ENCODE measurements at places on chromosomes 5 and 9. TPM values are rescaled to one million over a fixed set of nuclear protein-coding genes. Genes with fewer than 3 reads are reported as not detected.

Gene LEAP2
- 68.1 TPM for polyA plus RNA-seq

Gene LTC4S
- polyA plus RNA-seq = 3.3 TPM

Gene PCDHB16
- 0.31 TPM for polyA plus RNA-seq

Gene DDX46
- 11.2 TPM for polyA plus RNA-seq

Gene SPAG8
- 0.14 TPM for polyA plus RNA-seq

Gene FLT4
- 2.0 TPM for polyA plus RNA-seq

Gene DIRAS2
- polyA plus RNA-seq = 0.53 TPM

Gene ZDHHC21
- 2.1 TPM for polyA plus RNA-seq

Gene WDR38
- polyA plus RNA-seq = not detected

Gene PGM5
- 0.63 TPM for polyA plus RNA-seq

Gene MSX2
- not detected for polyA plus RNA-seq

Gene NUTM2F
- 0.01 TPM for polyA plus RNA-seq

Gene C1QTNF2
- 0.18 TPM for polyA plus RNA-seq

Gene LCN12
- 12.2 TPM for polyA plus RNA-seq

Gene IFNA13
- not detected for polyA plus RNA-seq

Gene SMIM27
- polyA plus RNA-seq = 2.6 TPM

Gene PRR7
- polyA plus RNA-seq = 0.60 TPM

Gene IFNB1
- not detected for polyA plus RNA-seq

Gene SHISAL2B
- polyA plus RNA-seq = not detected

Gene HMMR
- 1.0 TPM for polyA plus RNA-seq

Gene MXD3
- polyA plus RNA-seq = 1.9 TPM

Gene GALNT12
- polyA plus RNA-seq = 0.16 TPM

Data from liver (tissue), 10 donors.